ENCODE measurements at places on chromosomes 5 and 9.

DNA sequence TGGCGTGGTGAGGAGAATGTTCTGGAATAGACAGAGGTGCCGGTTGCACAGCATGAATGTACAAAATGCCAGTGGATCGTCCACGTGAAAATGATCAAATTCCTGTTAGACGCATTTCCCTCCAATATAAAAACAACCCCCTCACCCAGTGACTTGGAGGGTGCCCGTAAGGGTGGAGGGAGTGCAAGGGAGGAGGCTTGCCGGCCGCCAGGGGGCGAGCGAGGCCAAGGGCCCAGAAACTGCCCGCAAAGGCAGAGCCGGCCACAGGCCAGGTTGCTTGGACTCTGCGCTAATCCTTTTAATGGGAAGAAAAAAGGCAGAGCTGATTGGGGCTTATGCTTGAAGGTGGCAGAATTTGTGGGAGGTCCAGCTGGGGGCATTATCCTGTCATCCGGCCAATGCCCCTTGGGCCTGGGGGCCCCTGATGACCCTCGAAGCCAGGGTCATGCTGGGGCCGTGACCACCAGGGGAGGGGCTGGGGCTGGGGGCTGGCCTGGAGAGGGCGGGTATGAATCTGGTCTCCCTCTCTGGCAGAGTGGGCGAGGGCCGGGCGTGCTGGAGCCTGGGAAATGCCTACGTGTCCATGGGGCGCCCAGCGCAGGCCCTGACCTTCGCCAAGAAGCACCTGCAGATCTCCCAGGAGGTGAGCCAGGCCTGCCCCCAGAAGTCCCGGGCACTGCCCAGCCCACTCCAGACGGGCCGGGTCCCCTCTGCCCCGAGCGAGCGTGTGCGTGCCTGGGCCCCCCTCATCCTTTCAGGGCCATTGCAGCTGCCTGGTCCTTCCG is 12.0 kb downstream of the GPSM1 start:
- DNase-seq, result no peak

GRCh38 chr5:111668477-111669414 is 88.2 kb downstream of the NREP start:
- no peak for DNase-seq

GRCh38 chr9:95572381-95573151 is 55.8 kb upstream of the PTCH1 start:
- DNase-seq, result no peak

DNA sequence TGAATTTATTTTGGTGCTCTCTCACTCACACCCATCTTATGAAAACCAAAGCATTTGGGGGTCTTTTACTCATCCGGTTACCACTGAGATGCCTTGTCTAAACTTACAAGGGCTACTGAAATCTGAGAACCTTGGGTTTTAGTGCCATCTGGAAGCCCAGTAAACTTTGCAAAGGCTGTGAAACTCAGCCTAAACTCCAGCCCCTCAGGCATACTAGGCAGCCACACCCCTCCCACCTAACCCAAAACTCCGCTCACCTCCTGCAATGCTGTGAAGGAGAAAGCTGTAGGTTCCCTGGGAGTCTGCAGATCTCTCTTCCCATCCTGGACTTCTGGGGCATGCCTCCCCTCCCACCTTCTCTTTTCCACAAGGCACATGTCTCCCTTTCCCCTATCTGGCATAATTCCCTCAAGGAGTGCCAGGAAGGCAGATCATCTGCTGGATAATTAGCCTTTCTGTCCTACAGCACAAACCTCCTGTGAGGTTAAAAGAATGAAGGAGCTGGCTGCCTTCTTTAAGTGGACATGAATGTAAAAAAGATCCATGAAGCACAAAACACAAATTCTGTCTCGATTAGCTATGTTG is 71.5 kb upstream of the ANXA1 start:
- no peak for DNase-seq

- peak; percentile 52 for DNase-seq
Observed at GRCh38 chr5:54518146-54518817, 723 bp downstream of the SNX18 start.

DNA sequence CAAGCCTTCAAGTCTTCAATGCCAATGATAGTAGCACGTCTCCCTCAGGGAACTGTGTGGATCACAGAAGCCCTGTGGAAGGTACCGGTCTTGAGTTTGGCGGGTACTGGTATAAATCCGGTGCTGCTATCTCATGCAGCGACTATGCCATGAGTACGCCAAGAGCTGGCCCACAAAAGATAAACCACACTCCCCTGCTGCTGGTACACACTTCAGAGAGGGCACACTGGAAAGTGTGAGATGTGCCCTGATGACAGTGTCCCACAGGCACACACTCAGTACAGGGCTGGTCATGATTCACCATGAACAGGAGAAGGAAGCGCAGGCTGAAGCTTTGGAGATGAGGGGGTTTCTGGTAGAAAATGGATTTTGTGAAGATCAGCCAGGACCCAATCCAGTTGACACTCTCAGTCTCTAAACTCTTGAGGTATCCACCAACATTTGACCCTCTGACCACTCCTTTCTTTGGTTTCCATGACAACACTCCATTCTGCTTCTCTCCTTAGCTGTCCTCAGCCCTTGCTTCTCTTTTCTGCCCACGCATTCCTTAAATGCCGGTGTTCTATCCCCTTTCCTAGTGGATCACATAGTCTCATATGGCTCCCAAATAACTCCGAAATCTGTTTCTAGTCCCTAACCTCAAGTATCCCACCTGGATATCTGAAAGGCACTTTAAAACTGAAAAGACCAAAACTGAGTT is 5.1 kb downstream of the AMACR start:
- DNase-seq, result no peak

DNA sequence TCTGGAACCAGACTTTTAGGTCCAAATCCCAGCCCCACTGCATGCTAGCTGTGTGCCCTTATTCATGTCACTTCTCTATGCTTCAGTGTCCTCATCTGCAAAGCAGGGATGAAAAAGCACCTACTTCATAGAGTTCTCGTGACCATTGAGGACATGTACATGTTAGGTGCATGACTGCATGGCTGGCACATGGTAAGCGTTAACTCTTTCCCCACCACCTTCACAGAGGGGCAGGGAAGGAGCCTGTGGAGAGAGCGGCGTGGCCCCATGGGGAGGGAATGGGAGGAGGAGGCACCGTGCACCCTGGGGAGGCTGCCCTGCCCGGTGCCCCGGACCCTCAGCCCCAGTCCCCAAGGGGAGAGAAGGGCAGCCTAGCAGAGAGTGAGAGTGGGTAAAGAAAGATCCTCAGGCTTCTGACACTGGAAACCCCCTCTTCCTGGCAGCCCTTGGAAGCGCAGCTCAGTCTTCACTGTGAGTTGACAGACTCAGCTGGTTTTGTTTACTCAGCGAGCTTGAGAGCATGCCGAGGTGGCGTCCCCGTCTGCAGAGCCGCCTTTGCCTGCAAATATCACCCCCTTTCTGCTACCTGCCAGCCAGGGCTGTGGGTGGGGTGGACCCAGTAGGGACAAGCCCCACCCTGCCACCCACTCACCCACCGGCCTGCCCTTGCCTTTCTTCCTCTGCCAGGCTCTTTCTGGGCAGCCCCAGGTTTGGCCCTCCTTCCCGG is 10.6 kb upstream of the ANGPTL2 start:
- no peak for DNase-seq

DNA sequence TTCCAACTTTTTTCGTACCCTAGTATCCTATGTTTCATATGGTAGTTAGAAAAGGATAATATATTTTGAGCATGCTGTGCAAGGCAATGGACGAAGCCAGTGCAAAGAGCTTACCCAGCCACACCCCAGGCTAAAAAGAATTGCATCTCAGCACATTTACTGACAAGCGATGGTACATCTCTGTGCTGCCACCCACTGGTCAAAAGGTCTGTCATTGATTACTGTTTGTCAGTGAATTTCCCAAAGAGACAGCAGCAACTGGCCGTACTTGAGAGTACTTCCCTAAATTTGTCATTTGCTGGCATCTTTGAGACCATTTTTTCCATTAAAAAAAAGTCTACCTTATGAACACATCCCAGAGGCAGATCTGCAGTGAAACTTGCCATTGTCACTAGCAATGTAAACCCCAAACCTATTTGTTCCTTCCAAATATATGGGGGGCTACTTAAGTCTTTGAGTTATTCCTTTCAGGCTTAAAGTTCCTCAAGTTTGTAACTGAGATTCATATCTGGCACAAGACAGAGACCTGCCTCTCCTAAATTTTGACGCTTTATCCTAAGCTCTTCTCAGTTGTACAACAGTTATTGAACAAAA is 184.3 kb downstream of the CTNND2 start:
- no peak for DNase-seq

DNA sequence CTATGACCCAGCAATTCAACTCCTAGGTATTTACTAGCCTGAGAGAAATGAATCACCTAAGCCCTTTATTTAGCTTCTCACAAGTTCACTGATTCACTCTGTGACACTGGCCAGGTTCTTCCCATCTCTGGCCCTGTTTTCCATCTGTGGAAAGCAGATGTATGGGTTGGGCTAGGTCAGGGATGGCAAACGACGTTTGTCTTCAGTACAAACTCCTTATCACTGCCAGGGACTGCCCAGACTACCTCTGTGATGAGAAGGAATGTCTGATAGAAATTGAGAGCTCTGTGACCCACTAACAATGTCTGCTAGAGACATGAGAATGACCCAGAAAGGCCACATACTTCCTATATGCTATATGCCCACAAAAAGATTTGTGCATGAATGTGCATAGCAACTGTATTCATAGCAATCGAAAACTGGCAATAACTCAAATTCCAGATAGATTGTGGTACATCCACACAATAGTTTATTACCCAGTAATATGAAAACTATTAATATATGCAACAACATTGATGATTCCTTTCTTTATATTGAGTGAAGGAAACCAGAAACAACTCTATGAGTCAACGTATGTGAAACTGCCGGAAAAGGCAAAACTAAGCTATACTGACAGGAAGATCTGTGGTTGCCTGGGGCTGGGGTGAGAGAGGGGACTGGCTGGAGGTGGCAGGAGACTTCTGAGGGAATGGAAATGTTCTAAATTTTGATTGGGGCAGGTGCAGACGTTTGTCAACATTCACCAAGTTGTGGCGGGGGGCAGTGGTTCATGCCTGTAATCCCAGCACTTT is 32.0 kb upstream of the ADAM19 start:
- DNase-seq, result peak; percentile 32

GRCh38 chr9:2198956-2199635 is 183.9 kb downstream of the SMARCA2 start:
- no peak for DNase-seq

GRCh38 chr5:32273821-32274220 is 38.9 kb downstream of the MTMR12 start:
- no peak for DNase-seq

GRCh38 chr5:180636403-180637075 is 12.9 kb downstream of the FLT4 start:
- DNase-seq, result no peak

GRCh38 chr9:9921805-9922204 is 691.0 kb downstream of the PTPRD start:
- DNase-seq, result no peak

- no peak for DNase-seq
Observed at GRCh38 chr5:142053426-142054151, 40.8 kb upstream of the GNPDA1 start.

GRCh38 chr9:23011669-23012068 is 565.0 kb downstream of the DMRTA1 start:
- DNase-seq, result no peak

DNA sequence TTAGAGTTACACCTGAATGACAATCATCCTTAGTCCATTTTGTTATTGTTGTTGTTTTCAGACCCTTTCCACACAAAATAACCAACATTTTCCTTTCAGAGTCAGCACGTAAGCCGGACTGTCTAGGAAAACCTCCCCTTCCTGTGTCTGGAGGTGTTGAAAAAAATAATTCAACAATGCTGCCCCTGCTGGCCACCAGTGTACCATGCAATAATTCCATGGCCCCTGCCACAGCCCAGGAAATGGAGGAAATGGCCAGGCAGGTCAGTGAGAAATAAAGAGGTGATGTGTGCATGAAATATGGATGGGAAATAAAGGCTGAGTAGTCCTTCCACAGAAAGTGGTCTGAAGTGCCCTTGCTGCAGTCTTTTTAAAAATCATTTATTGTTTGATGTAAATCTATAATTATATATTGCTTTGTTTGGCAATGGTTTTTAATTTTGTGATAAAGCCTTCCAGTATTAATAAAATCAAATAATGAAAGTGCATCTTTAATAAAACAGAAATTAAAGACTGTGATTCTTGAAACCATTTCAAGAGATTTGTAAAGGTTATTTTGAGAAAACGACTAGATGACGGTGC is 152.8 kb upstream of the PAPPA start:
- no peak for DNase-seq

DNA sequence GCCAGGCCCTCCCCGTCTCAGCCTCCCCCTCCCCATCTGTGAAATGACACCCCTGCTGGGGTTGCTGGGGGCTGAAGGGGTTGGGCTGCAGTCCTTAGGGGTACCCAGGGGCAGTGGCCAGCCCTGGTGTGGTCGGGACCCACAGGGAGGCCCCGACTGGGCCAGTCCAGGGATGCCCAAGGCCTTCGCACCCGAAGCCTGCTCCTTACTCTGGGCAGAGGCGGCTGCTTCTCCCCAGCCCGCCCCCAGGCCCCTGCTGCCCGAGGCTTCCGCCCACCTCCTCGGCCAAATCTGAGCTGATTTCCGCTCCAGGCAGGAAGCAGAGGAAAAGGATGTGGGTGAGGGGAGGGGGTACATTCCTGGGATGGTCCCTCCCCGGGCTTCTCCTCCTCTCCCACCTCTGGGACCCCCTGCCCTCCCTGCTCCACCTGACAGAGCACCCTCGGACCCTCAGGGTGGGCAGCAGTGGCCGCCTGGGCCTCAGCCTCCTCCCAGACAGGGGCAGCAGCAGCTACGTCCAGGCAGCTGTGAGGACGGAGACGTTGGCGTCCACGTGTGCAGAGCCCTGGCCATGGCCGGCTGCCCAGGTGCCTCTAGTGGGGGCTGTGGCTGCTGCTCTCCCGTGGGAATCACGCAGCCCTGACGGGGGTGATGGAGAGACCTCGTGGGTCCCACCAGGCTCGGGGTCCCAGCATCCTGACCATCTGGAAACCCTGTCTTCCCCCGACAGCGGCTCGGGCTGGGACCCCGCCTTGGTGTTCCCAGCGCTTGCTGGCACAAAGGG is 4.2 kb upstream of the NRARP start:
- DNase-seq, result no peak

DNA sequence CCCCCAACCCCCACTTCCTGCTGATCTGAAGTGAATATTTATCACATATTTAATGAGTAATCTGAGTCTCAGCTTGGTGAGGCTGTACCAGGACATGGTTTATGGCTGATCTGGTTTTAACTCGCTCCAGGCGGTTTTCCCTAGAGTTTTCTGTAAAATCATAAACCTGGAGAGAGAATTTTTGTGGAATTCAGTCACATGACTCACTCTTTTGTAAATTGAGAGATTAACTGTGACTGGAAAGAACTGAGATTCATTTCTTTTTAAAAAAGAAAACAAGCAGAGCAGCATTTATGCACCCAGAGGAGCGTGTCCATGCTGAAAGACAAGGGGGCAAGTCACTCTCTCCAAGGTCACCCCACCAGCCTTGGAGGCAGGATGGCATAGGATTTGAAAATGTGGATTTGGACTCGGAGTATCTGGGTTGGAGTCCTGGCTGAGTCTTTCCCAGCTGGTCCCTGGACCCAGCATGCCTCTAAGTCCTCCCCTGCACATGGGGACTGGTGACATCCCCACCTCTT is 81.8 kb downstream of the ZNF618 start:
- no peak for DNase-seq

- peak; percentile 30 for DNase-seq
Observed at GRCh38 chr5:134510970-134511795, 14.3 kb upstream of the JADE2 start.

GRCh38 chr5:143002459-143003327 is 232.5 kb downstream of the ARHGAP26 start:
- DNase-seq, result peak; percentile 61

- peak; percentile 23 for DNase-seq
Observed at GRCh38 chr5:139453683-139454567, 8.6 kb downstream of the ECSCR start.

GRCh38 chr5:16464664-16465543 is 696 bp downstream of the ZNF622 start:
- DNase-seq, result no peak

GRCh38 chr9:32866273-32866672 is 82.9 kb downstream of the TMEM215 start:
- DNase-seq, result no peak
